ENCODE measurements at places on chromosomes 12 and 14. TPM values are rescaled to one million over a fixed set of nuclear protein-coding genes. Genes with fewer than 3 reads are reported as not detected.

The RNF34 gene
- total RNA-seq = 75.9 TPM

The AICDA gene
- total RNA-seq = not detected

The TSHR gene
- total RNA-seq = 0.92 TPM

The FCF1 gene
- total RNA-seq = 20.1 TPM
